Activated CD4-positive, alpha-beta T cell treated with anti-CD3 and anti-CD28 coated beads, Interleukin-2, amount 10 ng/mL, durations not matched to agents 7 days and 5 days (primary cell): ENCODE measurements at places on chromosomes 6 and 20. TPM values are rescaled to one million over a fixed set of nuclear protein-coding genes. Genes with fewer than 3 reads are reported as not detected.

The EYS gene
- not detected for total RNA-seq

GRCh38 chr20:40331807-40332560 is 357.1 kb downstream of the MAFB start:
- DNase-seq = no peak

DNA sequence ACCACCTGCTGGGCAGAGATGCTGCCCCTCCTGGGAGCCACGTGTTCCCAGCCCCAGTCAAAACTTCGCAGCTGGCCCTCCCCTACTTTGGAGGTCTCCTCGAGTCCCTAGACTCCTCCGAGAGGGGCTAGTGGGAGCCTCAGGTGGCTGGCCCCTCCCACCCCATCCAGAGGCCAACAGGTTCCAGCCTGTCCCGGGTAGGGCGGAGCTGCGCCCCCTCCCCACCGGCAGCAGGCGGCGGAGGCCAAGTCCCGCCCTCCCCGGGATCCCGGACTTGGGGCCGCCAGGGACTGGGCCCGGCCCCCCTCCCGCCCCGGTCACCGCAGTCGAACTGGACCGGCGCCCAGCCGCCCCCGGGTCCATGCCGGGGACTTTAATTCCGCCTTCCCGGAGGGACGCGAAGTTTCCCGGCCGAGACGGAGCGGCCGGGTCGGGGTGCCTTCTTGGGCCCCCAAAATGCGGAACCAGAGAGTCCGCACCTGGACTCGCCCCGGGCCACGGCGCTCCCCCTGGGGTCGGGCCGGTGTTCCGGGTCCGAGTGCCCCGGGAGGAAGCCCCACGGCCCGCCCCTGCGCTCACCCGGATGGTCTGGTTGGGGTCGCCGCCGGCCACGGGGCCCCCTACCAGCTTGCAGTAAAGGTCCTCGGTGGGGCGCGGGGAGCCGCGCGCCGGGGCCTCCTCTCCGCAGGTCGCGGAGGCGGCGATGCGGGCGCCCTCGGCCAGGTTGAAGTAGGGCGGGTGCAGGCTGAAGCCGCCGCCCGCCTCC is 559 bp downstream of the LAMA5 start:
- DNase-seq = no peak

GRCh38 chr6:160379466-160379865 is 31.3 kb downstream of the SLC22A3 start:
- no peak for DNase-seq

GRCh38 chr20:57321142-57321541 is 8.5 kb upstream of the SPO11 start:
- DNase-seq = no peak

- DNase-seq = no peak
These were observed 46.6 kb downstream of the TPBG start for GRCh38 chr6:82410151-82410648.

DNA sequence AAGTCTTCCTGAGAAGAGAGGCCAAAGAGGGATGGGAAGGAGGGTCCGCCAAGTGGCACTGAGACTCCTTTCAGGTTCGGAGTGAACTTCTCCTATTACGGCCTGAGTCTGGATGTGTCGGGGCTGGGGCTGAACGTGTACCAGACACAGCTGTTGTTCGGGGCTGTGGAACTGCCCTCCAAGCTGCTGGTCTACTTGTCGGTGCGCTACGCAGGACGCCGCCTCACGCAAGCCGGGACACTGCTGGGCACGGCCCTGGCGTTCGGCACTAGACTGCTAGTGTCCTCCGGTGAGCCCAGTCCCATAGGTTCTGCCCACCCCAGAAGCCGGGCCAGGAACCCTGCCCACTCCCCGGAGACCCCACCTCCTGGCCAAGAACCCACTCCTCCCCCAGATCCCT is 4.1 kb downstream of the SLC22A7 start:
- DNase-seq = no peak

The SLA2 gene
- 87.3 TPM for total RNA-seq
